ENCODE measurements at places on chromosomes 4 and X.

GRCh38 chr4:45679411-45679810, 444.4 kb downstream of the GABRG1 start:
- no peak for DNase-seq

- no peak for DNase-seq
These were observed 113.3 kb downstream of the ELOVL6 start for GRCh38 chr4:110085131-110085530.

GRCh38 chr4:119238068-119238722, 25.7 kb downstream of the USP53 start:
- peak; percentile 20 for DNase-seq

- no peak for DNase-seq
These were observed 92.5 kb downstream of the GASK1B start for GRCh38 chr4:158080354-158080753.

GRCh38 chrX:110743679-110744340, 51.8 kb downstream of the CHRDL1 start:
- no peak for DNase-seq

DNA sequence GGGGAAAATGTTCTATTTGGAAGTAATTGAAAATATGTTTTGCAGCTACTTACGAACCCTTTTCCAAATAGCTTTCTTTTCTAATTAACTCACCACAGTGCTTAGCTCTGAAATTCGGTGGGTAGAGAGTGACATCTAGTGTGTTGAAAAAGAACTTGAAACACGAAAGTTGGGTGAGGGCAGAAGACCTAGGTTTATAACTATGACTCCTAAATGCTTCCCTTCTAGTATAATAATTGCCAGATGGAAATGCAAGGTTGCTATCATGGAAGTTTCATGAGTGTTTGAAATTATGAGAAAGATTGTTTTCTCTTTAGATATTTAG, 77.3 kb upstream of the NOCT start:
- DNase-seq, result no peak

DNA sequence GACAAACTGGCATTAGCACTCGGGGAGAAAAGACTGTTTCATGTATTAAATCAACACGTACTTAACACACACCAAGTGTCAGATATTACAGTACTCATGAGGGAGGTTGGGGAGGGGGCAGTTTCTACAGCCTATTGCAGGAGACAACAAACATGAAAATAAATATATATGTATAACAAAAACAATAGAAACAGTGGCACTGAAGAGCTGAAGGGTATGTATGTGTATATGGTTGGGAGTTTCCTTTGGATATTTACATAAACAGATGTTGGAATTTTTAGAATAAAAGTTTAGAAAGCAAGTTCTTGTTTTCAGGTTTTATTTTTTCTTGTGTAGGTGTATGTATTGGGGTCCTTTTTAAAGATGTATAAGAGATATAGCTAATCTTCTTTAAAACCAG, 133.5 kb downstream of the ELOVL6 start:
- no peak for DNase-seq

DNA sequence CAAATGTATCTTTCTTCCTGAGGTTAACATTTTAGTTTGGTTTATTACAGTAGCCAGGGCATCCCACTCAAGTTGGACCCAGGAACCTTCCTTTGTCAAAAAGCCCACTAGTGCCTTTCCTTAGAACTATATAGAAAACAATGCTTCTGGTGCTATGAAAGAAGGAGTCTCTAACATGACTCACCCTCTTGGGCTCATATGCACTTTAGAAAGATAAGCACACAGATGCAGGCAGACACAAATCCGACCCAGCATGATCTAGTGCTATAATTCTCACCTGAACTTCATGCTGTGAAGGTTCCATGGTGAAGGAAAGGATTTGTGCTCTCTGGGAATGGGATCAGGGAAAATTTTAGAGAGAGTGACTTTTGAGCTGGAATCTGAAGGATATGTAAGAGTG, 289.4 kb downstream of the ANKRD50 start:
- no peak for DNase-seq

DNA sequence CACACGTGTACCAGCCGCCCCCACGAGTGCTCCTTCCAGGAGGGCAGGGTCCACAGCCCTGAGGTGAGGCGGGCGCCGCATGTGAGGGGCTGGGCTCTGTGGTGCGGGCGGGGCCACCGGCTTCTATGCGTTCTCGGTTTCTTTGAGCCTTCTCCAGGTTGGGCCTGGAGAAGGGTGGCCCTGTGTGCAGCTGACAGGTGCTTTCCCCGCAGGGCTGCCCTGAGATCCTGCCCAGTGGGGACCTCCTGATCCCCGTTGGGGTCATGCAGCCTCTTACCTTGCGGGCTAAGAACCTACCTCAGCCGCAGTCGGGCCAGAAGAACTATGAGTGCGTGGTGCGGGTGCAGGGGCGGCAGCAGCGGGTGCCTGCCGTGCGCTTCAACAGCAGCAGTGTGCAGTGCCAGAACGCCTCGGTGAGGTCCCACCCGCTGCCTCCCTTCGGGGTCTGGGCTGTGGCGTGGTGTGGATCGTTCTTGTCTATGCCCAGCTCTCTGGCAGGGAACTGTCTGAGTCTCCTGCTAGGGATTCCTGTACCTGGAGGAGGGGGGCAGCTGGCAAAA, 6.8 kb downstream of the PLXNA3 start:
- no peak for DNase-seq
